ENCODE measurements at places on chromosomes 7 and 10. TPM values are rescaled to one million over a fixed set of nuclear protein-coding genes. Genes with fewer than 3 reads are reported as not detected.

Gene ANKRD61
- 0.35 TPM for total RNA-seq

Gene HOGA1
- total RNA-seq, result 0.75 TPM

Gene SPDYE1
- not detected for total RNA-seq

Gene GPR85
- 0.60 TPM for total RNA-seq

Gene CFAP69
- 19.4 TPM for total RNA-seq

Gene LIPJ
- total RNA-seq, result not detected

Gene RBM28
- total RNA-seq, result 14.2 TPM

Gene LAMTOR4
- total RNA-seq, result 119 TPM

Gene FEZF1
- total RNA-seq, result not detected

Gene SYT15B
- not detected for total RNA-seq

Gene CABCOCO1
- 0.60 TPM for total RNA-seq

Gene TMEM213
- not detected for total RNA-seq

Gene FAM24A
- total RNA-seq, result not detected

Gene TMEM270
- not detected for total RNA-seq

Gene VAX1
- not detected for total RNA-seq

Gene VKORC1L1
- 10.1 TPM for total RNA-seq

Gene GNGT1
- total RNA-seq, result not detected

Gene PLAC9
- 24.6 TPM for total RNA-seq

Gene NRBF2
- total RNA-seq, result 15.6 TPM

Gene SKAP2
- 1.7 TPM for total RNA-seq

Gene SLC26A3
- not detected for total RNA-seq

Gene ANAPC16
- total RNA-seq, result 39.1 TPM

Gene MRC1
- not detected for total RNA-seq

Gene SORBS1
- total RNA-seq, result 0.23 TPM

Gene TEX47
- not detected for total RNA-seq

Gene DPP6
- total RNA-seq, result not detected

Gene GALNT17
- 0.35 TPM for total RNA-seq

Gene AKR1C8
- not detected for total RNA-seq

Gene KNDC1
- 1.6 TPM for total RNA-seq

Gene FANK1
- 13.9 TPM for total RNA-seq

Gene UPP1
- 14.4 TPM for total RNA-seq

Gene AFAP1L2
- total RNA-seq, result 0.47 TPM

Gene FFAR4
- total RNA-seq, result not detected

Gene UCMA
- not detected for total RNA-seq
